ENCODE measurements at places on chromosomes 13 and 19.

GRCh38 chr19:55158848-55159749 is 1.6 kb upstream of the TNNI3 start:
- no peak for DNase-seq

GRCh38 chr13:109448629-109449028 is 337.8 kb downstream of the IRS2 start:
- DNase-seq = no peak

- peak; percentile 72 for DNase-seq
Measured at GRCh38 chr19:31338069-31338776, 11.0 kb downstream of the TSHZ3 start.

GRCh38 chr19:7288977-7289376 is 5.2 kb downstream of the INSR start:
- DNase-seq = no peak

GRCh38 chr19:39381910-39382611 is 8.8 kb downstream of the PAF1 start:
- DNase-seq = no peak

- no peak for DNase-seq
Measured at GRCh38 chr19:41431426-41432386, 4.5 kb upstream of the B3GNT8 start.

DNA sequence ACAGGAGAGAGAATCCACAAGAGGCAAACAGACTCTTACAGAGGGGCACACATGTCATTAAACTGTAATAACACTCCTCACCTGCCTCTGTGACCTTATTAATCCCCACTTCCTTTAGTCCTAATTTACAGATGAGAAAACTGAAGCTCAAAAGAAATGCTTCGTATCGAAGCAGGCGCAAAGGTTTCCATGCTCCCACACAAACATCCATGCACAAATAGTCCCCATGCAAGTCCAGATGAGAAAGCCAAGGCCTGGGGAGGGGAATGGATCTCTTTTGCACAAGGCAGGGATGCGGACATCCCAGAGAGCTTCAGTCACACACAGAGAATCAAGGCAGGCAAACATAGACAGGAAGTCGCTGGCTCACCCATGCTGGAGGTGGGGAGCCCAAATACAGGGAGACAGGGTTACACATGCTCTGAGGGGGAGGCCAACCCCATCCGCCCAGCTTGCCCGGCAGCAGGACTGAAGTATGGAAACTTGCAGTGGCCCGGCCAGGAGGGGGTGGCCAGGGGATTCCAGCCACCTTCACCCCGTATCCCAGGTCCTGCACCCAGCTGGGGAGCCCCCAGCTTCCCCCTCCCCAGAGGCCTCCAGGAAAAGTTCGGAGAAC is 468 bp downstream of the S1PR5 start:
- DNase-seq = no peak

- DNase-seq = no peak
Measured at GRCh38 chr19:17327068-17327653, 7.5 kb downstream of the ANO8 start.

- DNase-seq = no peak
Measured at GRCh38 chr13:51588406-51588949, 4.2 kb downstream of the WDFY2 start.

DNA sequence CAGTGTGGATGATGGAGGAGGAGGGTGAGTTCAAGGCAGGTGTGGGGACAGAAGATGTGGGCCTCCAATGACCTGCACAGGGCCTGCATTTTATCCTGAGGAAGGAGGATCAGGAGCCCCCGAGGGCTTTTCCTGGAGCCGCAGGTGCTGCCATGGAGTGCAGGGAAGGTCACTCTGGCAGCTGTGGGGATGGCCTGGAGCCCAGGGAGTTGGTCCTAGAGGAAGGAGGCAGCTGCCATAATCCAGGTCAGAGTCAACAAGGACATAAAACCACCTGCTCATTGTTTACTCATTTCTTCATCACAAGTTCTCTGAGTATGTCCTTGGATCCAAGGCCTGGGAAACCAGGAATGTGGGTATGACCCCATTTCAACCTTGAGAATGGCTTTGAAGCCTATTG is 87.2 kb downstream of the SCGB2B2 start:
- no peak for DNase-seq

- DNase-seq = no peak
Measured at GRCh38 chr19:40241809-40242384, 15.4 kb upstream of the CCNP start.

GRCh38 chr19:51511353-51511752 is 9.8 kb upstream of the SIGLEC12 start:
- DNase-seq = no peak

DNA sequence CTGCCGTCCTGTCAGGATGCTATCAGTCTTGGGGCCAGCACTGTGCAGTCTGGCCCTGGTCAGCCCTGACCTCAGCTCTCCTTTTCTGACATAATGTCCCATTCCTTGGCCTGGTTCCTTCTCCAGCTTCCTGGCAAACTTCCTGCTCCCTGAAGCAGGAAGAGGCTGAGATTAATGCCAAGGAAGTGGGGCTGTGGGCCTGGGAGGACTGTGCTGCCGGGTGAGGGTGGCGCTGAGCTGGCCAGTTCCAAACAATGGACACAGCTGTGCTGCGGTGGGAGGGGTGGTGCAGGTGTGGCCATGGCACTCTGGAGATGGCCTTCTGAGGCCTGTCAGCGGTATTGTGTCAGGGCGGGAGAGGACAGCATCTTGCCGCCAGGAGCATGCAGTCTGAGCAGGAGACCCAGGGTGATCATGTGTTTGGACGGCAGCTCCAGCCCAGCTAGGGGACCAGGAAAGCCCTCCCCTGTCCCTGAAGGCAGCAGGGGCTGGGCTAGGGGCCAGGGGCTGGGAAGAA is 30.9 kb downstream of the TUBA3C start:
- no peak for DNase-seq

GRCh38 chr13:94317063-94317491 is 162.4 kb downstream of the DCT start:
- no peak for DNase-seq

DNA sequence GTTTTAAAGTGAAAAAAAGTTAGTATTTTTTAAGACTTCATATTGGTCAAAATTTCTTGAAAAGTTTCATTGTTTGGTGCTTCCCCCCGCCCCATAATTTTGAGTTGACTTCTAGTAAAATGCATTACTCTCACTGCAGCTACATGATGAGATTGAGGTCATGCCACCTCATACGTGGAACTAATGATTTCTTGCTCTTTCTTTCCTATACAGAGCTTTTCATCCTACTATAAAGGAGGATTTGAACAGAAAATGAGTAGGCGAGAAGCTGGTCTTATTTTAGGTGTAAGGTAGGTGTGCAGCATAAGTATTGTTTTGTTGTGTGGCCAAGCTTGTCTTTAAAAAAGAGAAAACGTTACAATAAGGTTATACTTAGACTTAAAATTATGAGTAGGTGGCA is 55.0 kb downstream of the DNAJC15 start:
- no peak for DNase-seq

GRCh38 chr13:47277774-47278173 is 380.9 kb upstream of the HTR2A start:
- DNase-seq = no peak

DNA sequence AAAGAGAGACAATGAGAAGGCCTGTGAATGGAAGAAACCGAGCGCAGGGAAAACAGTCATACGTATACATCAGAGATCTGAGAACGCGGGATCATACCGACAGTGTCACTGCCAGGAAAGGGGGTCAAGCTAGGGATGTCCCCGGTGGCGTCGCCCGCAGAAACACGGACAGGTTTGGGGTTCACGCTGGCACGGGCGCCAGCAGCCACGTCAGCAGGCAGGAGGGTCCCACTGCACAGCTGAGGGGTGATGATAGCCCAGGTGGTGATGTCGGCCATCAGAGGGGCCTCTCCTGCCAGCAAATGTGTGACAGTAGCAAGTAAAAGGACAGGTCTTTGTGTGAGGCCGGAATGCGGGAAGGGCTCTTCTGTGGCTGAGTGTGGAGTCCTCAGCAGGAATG is 3.4 kb upstream of the ZNF229 start:
- no peak for DNase-seq

DNA sequence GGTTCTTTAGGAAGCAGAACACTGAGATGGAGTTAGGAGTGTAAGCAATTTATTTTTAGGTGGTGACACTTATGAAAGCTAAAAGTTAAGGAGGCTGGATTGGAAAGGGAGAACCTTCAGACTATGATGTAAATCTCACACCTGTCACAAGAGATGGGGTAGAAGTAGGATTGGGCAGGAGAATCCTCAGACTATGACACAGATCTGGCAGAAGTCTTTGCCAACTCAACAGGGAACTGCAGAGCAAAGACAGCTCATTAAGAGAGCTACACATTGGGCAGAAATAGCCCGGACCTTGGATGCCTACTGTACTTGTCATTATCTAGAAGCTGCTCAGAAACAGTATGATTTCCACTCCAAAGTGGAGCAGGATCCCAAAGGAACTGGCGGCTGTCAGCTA is 134.4 kb downstream of the DNAJC15 start:
- no peak for DNase-seq

- no peak for DNase-seq
Measured at GRCh38 chr19:35168196-35168595, 13.7 kb downstream of the FXYD5 start.

GRCh38 chr13:86569119-86569518 is 769.9 kb upstream of the SLITRK6 start:
- DNase-seq = no peak

GRCh38 chr13:81406022-81406421 is 1065.1 kb upstream of the SPRY2 start:
- no peak for DNase-seq

- DNase-seq = peak; percentile 20
Measured at GRCh38 chr13:38697628-38698333, 10.9 kb downstream of the FREM2 start.

GRCh38 chr13:27054760-27055159 is 116.9 kb downstream of the USP12 start:
- no peak for DNase-seq

DNA sequence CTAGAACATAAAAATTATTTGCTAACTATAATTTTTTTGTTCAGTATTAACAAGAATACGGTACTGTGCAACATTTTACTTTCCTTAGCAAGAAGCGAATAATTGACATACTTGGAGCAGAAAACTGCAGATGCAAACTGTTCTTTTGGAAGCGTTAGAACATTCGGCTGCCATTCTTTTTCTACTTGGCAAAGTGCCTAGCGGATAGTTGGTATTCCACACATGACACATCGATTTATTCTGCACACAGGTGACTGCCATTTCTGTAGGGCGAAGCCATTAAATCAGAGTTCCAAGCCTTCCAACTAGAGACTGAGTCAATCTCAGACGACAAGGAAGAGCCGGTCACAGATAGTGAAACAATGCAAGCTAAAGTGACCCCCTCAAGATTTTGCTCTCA is 117.4 kb downstream of the TRPC4 start:
- DNase-seq = no peak

- no peak for DNase-seq
Measured at GRCh38 chr19:21492947-21493906, 12.2 kb upstream of the ZNF429 start.

DNA sequence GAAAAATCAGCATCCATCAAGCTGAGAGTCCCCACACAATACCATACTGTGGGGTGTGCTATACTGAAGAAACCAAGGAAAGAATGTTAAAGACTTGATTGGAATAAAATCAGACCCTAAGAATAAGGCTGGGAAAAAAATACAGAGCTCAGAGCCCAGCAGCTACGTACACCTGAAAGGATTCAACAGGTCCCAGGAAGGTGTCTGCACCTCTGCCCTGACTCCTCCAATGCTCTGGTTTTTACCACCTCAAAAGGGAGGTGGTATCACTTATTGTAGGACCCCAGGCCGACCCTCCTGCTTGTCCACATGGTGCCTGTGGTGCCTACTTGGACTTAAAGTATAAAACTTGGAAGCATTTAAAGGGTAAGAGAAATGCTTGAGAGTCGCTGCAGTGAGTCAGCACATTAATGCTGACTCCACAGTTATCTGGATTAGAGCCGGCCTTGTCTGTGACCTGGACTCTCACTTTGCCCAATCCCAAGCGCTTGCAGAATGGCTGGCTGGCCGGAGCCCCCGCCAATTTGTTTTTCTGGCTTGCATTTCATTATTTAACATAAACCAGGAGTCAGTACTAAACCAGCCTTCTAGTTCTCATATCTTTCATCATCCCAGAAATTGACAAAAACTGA is 110.1 kb downstream of the FGF14 start:
- no peak for DNase-seq

GRCh38 chr19:52343548-52343947 is 7.5 kb downstream of the ZNF610 start:
- peak; percentile 51 for DNase-seq

- DNase-seq = no peak
Measured at GRCh38 chr19:14413693-14414181, 5.4 kb downstream of the DDX39A start.

- no peak for DNase-seq
Measured at GRCh38 chr13:46176756-46177155, 5.2 kb downstream of the LCP1 start.

GRCh38 chr13:69092615-69093322 is 1014.9 kb upstream of the ATXN8OS start:
- DNase-seq = no peak

DNA sequence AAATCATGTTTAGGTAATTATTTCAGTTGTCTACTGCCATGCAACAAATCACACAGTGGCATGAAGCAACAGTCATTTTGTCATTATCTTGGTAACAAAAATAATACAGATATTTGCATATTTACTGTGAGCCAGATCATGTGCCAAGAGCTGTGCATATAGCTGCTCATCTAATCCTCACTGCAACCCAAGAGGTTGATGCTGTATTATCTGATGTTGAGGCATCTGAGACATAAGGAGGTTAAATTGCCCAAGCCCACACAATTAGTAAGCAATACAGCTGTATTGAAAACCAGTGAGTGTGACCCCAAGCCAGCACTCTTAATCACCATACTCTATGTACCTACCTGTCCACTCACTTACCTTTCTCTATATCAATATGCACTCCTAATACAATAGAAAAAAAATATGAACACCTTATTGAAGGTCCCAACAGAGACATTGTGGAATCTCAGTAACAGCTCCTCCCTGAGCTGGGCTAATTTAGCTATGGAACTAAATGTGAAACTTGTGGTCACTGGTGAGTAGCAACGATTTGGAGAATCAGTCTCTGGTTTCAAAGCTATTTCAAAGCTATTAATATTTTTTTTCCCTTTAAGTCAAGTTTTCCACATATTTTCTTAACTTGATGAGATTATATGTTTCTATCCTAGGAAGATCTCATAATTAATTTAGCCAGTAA is 185.2 kb downstream of the KLF12 start:
- DNase-seq = no peak

DNA sequence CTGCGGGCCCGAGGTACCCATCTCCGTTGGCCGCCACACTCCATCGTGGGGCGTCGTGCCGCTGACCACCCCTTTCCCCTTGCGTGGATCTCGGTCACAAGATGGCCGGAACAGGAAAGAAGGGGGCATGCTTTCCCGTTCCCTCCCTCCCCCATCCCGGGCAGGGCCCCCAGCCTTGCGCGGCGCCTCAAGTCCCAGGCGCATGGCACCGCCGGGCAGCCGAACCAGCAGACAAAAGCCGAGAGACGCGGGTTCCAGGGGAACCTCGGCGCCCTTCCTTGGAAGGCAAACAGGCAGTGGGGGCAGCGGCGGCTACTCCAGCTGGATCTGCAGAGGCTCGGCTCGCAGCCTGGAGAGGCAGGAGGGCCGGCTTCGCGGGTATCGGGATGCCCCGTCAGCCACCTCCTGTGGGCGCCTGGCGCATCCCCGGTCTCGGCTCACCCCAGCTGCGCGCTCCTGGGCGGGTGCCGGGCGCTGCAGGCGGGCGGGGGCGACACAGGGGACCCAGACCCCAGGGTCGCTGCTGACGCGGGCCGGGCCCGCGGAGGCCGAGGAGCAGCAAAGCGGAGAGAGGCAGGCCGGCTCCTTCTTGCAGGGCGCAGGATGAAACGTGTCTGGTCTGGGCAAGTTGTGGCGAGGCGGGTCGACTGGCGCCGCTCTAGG is 439 bp downstream of the DZIP1 start:
- DNase-seq = peak; percentile 41
